Stimulated activated CD8-positive, alpha-beta memory T cell treated with anti-CD3 and anti-CD28 coated beads, Interleukin-4, amount 100 ng/mL, for 4 hours (primary cell): ENCODE measurements at places on chromosomes 11 and 22.

DNA sequence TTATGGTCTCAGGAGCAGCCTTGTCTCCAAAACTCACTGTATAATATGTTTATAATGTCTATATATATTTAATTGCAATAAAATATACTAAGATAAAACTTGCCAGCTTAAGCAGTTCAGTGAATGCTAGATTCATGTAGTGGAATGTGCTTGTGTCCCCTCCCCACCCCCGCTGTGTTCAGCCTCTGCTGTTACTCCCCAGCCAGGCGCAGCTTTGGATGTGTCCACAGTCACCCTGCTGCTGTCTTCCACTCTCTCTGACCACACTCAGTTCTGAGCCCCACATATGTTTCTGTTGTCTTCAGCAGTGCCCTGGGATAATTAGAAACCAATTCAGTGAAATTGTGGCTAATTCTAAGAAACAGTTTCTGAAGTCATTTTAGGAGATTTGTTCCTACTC lies 52.2 kb downstream of the PPFIA1 start:
- DNase-seq = no peak

- DNase-seq = peak; percentile 17
These were observed 77.0 kb downstream of the ZNF280B start for GRCh38 chr22:22431271-22432220.

DNA sequence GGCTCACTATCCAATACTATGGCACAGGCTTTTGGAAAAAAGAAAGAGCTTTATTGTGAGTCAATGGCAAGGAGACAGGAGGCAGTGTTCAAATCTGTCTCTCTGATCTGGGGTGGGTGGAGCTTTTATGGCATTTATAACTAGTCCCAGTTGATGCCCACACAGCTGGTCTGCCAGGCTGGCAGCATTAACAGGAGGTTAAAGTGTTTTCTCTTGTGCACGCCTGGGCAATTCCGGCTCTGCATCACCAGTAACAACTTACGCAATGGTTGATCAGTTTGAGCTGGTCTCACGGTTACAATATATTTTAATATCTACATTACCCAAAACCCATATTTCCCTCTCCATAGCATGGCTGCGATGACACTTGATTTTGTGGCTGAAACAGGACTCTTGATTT lies 15.1 kb upstream of the SMIM38 start:
- DNase-seq = no peak

- DNase-seq = no peak
These were observed 155.7 kb upstream of the BLID start for GRCh38 chr11:122271745-122272144.

- DNase-seq = no peak
These were observed 5.8 kb downstream of the ZBTB44 start for GRCh38 chr11:130308886-130309285.

GRCh38 chr11:62842171-62842741 lies 2.9 kb upstream of the WDR74 start:
- no peak for DNase-seq
